ENCODE measurements at places on chromosomes 7 and 10.
A peak's percentile ranks its signal among the peaks of the same experiment; 100 is the strongest.

GRCh38 chr10:44301781-44302355 is 83.0 kb downstream of the CXCL12 start:
- no peak for DNase-seq

GRCh38 chr7:24728121-24728500 is 29.2 kb downstream of the GSDME start:
- no peak for DNase-seq

DNA sequence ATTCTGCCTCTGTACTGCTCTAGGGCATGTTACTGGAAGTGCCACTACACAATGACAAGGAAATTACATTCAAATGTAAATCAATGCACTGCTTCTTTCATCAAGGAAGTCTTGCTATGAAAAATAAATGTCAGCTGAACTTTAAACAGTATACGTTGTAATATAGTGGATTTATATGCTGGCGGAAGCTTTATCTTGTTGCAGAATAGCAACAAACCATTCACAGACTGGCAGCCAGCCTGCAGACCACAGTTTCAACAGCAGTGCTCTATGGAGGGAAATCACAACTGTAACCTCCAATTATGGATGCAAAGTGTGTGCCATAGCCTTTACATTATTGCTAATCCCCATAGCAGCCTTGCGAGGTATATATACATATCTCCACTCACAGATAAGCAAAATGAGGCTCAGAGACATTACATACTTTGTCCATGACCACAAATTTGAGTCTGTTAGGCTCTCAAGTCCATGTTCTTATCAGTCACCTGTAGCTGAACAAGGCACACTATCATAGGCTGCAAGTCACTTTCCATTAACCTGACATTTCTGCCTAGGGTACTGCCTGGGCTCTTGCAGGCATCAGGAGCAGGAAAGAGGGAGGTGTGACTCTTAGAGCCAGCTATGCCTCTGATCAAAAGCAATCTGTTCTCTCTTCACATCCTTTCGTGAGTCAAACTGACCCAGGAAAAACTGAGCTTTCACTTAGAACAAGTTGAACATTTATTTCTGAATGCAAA is 22.6 kb downstream of the COL28A1 start:
- DNase-seq, result no peak

DNA sequence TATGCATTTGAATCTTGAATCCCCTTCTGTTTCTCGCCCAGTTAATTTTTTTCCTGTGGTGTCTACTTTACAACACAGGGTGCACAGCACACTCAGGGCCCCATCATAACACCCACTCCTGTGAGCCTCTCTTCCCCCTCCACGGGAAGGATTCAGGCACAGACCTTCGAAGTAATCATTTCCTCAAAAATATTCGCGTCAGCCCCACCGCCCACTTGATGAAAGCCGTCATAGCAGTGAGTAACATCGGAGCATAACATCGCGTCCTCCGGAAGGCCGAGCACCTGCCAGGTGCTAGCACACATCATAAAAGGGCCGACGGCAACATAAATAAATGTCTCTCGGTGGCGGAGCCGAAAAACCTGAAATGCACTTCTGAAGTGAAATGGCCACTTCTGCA is 201.7 kb upstream of the ADARB2 start:
- DNase-seq, result no peak

DNA sequence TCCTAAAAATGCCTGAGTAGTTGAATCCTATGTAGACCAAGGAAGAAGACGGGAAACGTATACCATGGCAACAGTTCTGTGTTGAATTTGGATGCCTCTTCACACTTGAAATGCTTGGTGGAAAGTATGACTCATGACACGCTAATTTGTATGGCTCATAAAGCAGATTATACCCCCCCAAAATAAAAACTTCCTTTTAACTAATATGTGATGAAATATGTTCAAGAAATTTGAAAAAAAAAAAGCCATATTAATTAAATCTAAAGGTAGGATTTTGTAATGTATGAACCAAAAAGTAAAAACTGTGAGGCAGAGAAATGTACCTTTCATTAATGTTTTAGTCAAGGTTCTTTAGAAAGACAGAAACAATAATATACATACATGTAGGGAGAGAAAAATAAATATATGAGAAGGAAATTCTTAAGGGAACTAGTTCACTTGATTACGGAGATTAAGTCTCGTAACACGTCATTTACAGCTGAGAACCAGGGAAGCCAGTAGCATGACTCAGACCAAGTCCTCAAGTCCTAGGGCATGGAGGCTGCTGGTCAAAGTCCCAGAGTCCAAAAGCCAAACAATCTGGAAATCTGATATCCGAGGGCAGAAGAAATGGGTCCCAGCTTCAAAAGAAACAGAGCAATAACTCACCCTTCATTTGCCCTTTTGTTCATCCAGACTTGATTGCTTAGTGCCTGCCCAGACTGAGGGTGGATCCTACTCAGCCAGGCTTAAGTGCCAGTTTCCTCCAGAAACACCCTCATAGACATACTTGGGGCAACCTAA is 485.1 kb downstream of the SEMA3D start:
- DNase-seq, result peak; percentile 52

GRCh38 chr7:151109094-151110048 is 23.1 kb downstream of the AGAP3 start:
- peak; percentile 31 for DNase-seq

DNA sequence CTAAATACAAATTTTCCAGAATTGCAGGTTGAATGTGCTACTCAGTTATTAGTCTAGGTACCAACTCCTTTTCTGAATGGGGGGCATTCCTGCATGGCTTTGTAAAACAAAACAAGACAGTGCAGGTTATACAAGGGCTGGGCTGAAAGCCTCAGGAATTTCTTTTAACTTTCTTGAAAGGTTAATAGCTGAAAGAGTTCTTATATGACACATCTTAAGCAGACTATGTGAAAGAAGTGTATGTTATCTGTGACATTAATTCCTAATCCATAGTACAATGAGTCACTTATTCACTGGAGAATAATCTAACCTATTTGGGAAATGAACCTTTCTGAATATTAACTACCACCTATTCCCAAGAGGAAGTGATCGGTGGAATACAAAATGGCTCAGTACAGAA is 115.6 kb upstream of the FAM133B start:
- no peak for DNase-seq

DNA sequence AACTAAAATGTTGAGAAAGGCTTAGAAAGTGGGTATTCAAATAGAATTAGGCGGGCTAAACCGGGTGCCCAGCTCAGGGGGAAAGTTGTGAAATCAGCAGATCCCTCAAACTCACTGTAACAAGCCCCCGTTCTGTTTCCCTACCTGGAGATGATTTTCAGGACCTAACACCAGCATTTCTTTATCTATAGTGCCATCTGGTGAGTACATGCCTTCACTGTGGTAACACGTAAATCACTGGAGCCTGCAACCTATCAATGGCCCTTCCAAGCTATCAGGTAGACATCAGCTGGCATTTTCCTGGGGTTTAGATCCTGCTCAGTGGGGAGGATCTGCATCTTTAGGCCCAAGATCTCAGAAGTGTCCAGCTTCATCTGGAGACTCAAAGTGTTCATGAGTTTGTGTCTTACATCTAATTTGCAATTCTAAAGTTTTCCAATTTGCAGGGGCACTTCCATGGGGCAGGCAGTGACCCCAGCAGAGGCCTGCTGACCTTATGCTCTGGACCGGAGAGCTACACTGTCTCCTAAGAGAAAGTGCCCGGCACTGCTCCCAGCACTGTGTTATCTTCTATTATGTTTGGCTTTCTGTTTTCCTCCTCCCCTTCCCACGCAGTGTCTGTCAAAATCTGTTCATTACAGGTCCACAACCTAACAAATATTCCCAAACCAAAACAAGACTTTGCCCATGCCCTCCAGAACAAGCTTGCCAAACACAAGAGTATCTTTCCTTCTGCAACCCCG is 132.5 kb downstream of the LSM5 start:
- DNase-seq, result peak; percentile 19

DNA sequence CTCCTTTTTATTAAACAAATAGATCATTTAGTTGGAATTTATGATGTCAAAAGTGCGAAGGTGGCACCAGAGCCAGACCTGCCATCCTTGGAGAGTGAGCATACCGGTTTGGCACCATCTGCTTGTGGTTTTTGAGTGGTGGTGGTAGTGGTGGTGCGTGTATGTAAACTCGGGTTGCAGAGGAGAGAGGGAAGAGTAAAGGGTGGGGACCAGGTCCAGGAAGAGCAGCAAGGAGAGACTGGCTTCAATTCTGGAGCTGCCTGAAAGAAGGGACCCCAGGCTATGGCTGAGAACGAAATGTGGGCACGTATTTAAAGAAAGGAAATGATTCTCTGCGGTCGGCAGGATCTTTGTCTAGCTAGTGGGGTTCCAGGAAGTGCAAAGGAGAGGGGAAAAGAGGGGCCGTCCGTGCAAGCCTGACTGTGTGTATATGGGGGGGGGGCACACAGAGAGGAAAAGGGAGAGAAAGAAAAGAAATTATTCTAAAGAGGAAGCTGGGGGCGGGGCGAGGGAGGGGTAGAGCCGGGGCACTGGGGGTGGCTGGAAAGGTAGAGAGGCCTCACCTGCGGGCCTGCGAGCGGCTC is 448 bp upstream of the GOLGA7B start:
- no peak for DNase-seq

Data from ELF-1 (cell line).